ENCODE measurements at places on chromosomes 12 and 14.

- DNase-seq = no peak
Measured at GRCh38 chr12:78963439-78964227, 99.1 kb downstream of the SYT1 start.

DNA sequence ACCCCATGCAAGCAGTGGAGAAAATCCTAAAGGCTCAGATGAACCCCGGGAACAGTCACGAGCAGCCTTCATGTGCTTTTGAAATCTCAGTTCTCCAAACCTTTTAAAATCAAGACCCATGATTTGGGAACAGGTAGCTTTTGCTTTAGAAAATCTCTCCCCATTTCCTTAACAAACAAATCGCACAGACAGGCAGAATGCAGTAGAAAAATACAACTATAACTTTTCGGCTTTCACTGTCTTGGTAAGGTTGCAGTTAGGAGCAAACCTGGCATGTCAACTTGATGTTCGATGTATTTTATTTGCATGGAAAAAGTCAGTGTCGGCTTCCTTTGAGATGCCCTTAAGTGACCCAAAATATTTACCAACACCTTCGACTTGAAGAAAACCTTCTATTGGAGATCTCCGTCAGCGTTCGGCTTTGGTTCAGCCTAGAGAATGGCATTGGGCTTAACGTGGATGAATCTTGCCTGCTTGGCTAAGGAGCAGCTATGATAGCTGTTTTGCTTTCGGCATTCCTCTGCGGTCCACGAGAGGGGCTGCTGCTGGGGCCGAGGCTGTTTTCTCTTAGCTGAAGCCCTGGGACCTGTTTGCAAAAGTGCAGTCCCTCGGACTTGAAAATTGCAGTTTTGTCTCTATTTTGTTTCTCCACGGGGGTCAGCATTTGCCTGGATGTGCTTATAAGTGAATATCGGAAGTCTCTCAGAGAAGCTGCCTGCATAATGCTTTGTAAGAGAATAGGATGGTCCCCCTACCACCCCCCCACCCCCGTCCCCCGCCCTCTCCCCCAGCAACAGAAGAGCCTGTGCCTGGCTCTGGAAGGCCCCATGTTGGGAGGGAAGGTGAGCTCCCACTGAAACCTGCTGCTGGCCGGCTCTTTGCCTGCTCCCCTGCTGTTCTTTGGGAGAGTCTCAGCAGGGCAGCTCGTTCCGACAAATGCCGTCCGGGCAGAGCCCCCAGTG lies 122.8 kb downstream of the AACS start:
- peak; percentile 43 for DNase-seq

DNA sequence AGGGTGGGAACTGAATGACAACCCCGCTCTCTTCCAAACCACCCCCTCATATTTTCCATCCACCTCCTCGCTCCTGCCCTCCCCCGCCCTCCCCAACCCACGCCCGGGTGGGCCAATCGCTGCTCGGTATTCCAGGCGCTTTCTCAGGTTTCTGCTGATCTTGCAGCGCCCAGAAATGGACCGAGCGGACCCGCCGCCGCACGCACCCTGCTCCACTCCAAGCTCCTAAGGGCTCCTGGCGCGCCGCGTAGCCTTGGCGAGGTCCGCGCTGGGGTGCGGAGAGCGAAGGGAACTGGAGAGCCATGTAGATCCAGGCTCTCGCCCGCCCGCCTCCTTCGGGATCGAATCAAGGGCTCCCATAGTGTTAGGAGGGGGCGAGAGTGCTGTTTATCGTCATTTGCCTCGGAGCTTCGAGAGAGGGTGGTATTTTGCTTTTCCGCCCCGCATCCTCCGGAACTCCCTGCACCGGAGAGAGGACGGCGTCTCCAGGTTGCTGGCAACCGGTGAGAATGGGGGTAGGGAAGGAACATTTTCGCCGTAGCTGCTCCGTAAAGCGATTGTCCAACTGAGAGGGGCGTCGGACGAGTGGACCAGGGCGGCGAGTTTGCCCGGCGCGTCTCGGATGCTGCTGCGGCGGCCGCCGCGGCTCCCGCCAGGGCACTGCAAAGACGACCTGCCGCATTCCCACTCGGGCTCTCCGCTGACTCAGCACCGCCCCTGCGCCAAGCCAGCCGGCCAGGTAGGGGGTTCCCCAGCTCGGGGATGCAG lies at the start of gene KCNA1:
KCNA1 (plus strand) TSS at position 172 of the 768 bp plus-strand sequence. CDS start 1,474 bp downstream, outside the sequence.
- DNase-seq = peak; percentile 12

GRCh38 chr14:49427117-49427516 lies 159.1 kb downstream of the RPS29 start:
- peak; percentile 8 for DNase-seq

DNA sequence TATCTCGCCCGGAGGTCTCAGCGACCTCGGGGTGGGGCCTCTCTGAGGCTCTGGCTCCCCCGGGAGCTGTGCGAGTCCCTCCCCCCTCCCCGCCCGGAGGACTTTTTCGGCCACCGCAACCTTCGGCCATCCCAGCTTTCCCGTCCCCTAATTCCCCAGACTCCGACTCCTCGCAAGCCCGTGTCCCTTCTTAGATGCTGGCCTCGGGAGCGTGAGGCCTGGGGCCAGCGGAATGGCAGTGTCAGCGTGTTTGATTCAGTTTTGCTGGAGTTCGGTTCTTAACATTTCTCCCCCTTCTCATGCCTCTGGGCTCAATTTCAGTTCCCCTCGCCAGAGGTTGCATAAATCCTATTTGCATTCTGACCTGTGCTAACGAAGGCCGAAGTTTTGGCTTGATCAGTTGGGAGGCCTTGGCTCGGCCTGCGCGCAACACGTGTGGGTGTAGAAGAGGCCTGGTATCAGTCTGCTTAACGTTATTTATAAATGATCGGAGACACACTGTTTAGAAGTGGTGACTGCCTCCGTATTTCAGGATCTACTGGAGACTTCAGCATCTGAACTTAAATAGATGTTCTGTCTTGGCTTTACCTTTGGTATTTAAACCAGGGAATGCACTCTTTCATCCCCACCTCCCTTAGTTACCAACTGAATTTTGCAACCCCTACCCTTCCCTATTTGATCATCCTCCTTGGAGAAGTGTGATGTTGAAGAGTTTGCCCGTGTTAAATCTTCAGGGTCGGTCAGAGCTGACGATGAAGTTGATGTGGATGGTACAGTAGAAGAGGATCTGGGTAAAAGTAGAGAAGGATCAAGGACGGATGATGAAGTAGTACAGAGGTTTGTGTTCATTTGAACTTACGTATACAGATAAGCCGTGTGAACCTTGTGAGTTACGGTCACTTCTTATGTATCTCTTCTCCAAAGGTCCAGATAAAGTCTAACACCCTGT lies 851 bp downstream of the HSP90B1 start:
- peak; percentile 50 for DNase-seq

DNA sequence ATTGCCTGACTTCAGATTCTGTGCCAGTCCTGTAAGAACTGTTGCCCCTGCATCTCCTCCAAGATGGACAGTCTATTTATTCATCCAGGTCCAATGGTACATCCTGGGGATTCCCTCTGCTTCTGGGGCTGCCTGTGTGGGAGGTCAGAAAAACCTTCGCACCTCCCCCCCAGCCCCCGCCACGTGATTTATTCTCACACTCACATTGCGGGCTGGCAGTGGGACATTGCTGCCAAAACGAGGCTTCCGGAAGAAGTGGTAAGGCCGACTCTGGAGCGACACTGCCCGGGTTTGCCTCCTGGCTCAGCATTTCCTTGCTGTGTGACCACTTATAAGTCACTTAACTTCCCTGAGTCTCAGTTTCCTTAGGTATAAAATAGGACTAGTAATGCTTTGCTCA lies 5.9 kb upstream of the RTL1 start:
- no peak for DNase-seq

GRCh38 chr12:103013741-103014300 lies 56.3 kb downstream of the ASCL1 start:
- DNase-seq = no peak

- no peak for DNase-seq
Measured at GRCh38 chr12:130993759-130994670, 40.3 kb downstream of the ADGRD1 start.

DNA sequence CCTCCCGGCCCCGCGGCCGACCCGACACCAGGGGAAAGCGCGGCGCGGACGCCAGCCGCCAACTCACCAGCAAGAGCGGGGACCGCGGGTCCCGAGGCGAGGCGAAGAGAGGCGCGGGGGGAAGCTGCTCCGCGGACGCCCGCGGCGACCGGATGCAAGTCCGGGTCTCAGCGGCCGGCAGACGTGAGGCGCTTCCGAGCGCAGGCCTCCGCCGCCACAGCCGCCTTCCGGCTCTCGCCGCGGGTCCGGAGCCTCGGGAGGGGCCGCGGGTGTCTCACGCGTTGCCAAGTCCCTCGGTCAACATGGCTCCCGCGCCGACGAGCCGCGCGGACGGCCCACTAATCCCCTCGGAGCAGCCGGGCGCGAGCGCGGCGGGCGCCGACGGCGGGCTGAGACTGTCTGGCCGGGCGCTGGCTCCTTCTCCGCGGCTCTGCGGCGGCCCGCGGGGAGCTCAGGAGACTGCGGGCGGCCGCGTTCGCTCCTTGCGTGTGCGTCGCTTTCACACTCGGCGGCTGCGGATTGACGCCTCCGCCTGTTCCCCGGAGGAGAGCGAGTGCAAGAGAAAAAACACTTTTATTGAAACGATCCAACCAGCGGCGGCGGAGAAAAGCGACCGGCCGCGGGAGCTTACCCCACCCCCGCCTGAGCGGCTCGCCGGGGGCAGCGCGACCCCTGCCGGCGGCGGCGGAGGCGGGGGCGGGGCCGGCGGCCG lies at the start of gene CDK17:
CDK17 (minus strand) TSS at position 521 of the 712 bp plus-strand sequence. CDS start 65,603 bp downstream, outside the sequence.
- DNase-seq = peak; percentile 92

- no peak for DNase-seq
Measured at GRCh38 chr12:110345176-110345661, 58.3 kb downstream of the ANAPC7 start.

- no peak for DNase-seq
Measured at GRCh38 chr12:116454950-116455447, 104.2 kb upstream of the MAP1LC3B2 start.

DNA sequence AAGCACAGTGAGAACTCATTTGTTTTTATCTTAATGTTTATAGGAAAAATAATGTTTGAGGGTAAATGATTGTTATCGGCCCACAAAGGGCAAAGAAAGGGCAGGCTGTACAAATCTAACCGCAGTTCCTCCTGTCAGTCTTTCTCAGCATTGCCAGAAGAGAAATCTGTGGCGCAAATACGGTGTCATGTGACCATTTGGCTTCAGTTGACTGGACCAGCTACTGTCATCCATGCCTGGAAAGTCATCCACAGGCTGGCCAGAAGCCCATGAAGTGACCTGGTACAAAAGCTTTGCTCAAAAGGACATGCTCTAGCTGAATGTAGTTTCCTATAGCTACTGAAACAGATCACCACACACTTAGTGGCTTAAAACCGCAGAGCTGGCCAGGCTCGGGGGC lies 43.6 kb downstream of the HCAR2 start:
- DNase-seq = no peak

- no peak for DNase-seq
Measured at GRCh38 chr14:99249389-99249788, 22.6 kb downstream of the BCL11B start.

DNA sequence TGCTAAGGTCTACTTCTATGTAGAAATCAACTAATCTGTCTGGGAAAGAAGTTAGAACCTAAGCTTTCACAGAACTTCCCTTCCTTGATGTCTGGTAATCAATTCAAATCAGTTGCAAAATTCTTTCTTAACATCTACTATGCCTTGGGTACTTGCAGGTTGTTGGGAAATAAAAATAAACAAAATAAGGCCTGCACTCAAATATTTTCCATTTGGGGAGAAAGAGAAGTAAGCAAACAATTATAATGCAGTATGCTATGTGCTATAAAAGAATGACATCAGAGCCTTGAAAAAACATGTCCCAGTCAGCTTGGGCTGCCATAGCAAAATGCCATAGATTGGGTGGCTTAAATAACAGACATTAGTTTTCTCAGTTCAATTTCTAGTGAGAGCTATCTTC lies 425.9 kb upstream of the DCN start:
- DNase-seq = no peak

GRCh38 chr12:85466890-85467289 lies 186.9 kb downstream of the ALX1 start:
- no peak for DNase-seq

- DNase-seq = no peak
Measured at GRCh38 chr14:24438223-24439097, 4.1 kb downstream of the SDR39U1 start.

DNA sequence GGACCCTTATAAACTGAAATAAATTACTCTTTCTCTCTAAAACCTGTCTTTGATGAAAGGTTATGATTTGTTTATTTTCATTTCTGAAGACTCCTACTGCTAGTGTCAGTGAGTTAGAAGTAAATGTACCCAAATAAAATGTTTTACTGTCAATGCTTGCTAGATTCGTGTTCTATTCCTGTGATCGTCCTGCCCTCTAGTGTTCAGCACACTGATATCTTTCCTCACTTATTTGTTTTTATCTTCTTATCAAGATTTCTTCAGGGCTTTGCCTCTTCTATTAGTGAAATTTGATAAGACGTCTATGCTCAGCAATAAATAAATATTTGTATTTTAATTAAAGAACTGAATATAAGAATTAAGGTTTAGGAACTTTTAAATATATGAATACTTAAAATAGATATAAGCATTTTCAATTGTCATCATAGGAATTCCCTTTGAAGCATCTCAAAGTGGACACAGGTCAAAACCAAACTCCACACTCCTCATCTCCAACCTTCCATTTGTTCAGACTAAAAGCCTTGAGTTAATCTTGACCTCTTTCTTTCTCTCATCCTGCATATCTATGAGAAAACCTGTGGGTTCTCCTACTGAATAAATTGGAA lies 75.8 kb downstream of the C12orf50 start:
- DNase-seq = peak; percentile 64

- no peak for DNase-seq
Measured at GRCh38 chr12:114926341-114926740, 242.4 kb upstream of the TBX3 start.

GRCh38 chr12:1646569-1647284 lies 17.7 kb downstream of the WNT5B start:
- DNase-seq = no peak

DNA sequence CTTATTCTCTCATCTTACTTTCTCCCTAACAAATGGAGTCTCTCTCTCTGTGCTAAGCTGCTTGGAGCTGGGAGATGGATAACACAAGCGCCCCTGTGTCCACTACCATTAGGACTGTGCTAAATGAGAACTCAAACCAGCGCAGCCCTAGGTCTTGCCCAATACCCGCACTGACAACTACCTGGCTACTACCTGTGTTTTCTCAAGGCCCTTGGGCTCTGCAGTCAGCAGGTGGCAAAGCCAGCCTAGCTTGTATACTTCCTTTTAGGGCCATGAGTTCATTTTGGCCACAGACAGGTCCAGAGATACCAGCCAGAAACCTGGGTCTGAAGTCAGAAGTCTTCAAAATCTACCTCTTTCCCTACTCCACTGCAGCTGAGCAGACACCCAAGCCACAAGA lies 13.0 kb upstream of the SLCO1B1 start:
- no peak for DNase-seq

- no peak for DNase-seq
Measured at GRCh38 chr14:92768795-92769194, 20.4 kb upstream of the LGMN start.

- DNase-seq = no peak
Measured at GRCh38 chr12:130847112-130847511, 8.1 kb upstream of the STX2 start.

DNA sequence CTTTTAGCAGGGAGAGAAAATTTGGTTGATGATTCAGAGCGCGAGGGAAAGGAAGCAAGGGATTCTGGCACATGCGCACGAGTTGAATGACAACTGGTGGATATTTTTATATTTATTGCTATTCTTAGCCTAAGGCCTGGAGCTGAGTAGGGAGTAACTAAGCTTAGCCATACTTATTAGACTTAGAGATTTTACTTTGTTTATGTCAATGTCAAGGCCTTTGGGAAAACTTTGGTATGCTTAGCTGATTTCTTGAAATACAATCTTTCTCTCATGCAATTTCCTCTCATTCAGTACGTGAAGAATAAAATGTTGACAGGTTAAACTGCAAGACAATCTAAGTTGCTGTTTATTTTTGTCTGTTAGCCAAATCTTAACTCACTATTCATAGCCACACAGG lies 101.1 kb downstream of the CRADD start:
- no peak for DNase-seq

- no peak for DNase-seq
Measured at GRCh38 chr14:71163842-71164629, 256.8 kb downstream of the PCNX1 start.

Measured in NCI-H82 (cell line).